Stimulated activated CD4-positive, alpha-beta T cell treated with anti-CD3 and anti-CD28 coated beads, Interleukin-12 subunit alpha, Interleukin-12 subunit beta, amount 100 ng/mL, for 48 hours (primary cell): ENCODE measurements at places on chromosomes 3 and 15.

GRCh38 chr3:142604940-142605339 lies 8.7 kb downstream of the PLS1 start:
- DNase-seq, result no peak

GRCh38 chr3:164486150-164486549 lies 592.1 kb downstream of the SI start:
- no peak for DNase-seq

DNA sequence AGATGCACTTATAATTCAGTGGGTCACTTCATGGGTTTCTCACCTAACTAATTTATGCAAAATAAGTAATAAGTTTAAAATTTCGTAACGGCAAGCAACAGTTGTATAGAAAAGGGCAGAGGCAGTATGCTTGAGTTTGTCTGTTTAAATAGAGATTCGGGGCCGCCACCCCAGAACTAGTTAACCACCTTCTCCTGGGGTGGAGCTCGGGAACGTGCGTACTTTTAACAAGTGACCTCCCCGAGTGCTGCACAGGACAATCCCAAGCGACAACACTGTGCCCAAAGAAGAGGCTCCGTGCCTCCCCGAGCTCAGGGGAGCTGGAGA lies 439 bp downstream of the SSR3 start:
- no peak for DNase-seq

GRCh38 chr15:28262438-28262837 lies 59.5 kb downstream of the HERC2 start:
- no peak for DNase-seq

DNA sequence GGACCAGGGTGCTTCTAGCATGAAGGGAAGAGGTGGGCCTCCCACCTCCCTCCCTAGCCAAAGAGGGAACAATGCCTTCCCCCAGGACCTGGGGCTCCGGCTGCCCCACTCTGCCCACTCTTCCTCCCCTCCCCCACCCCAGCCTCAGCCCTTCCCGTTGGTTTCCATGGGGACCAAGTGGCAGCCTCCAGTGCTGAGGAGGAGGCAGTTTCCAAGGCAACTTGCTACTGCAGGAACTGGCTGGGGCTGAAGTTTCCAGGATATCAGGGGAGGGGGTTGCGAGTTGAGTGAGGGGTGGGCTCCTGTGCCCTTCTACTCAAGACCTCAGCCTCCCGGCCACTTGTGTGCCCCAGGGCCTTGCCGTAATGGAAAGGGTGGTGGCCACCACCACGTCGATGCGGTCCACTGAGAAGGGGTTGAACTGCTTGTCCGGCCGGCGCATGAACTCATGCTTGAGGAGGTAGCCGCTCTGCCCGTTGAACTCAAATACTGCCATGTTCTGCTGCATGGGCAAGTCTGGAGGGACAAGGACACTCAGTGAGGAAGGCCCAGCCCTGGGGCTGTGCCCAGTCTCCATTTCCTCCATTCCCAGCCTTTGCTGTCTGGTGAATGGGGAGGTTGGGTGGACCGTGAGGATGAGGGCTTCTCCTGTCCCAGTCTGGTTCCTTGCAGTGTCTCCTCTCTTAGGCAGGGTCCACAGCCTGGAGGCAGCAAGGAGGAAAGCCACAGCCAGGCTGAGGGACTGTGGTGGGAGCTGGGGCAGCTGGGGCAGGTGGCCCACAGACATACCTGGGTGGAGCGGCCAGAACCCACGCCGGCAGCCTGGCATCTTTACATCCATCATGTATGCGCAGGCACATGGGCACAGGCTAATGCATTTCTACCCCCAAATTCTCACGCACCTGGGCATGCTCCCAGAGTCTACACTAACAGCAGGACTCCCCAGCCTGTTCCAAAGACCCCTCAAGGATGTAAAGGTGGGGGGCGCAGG lies 11.3 kb upstream of the ANKRD63 start:
- no peak for DNase-seq

- no peak for DNase-seq
Measured at GRCh38 chr15:97425596-97425995, 534.9 kb upstream of the ARRDC4 start.

DNA sequence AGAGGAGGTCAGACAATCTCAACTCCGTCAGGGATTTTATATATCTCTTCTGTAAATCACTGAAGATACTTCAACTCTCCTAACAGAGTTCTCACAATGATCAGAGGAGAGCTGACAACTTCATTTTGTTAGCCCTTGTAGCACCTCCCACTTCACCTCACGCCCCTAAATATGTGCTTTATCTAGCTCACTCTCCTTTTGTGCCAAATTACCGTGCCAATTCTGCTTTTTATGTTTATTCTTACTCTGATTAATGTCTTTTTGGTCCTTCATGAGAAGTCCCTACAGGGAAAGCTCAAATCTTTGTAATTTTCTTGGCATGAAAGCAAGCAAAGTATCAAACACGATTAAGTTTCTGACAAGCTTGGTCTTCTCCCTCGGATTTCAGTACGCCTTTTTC lies 636.1 kb upstream of the NAALADL2 start:
- no peak for DNase-seq

- DNase-seq, result no peak
Measured at GRCh38 chr3:122077293-122078234, 22.4 kb downstream of the CD86 start.

DNA sequence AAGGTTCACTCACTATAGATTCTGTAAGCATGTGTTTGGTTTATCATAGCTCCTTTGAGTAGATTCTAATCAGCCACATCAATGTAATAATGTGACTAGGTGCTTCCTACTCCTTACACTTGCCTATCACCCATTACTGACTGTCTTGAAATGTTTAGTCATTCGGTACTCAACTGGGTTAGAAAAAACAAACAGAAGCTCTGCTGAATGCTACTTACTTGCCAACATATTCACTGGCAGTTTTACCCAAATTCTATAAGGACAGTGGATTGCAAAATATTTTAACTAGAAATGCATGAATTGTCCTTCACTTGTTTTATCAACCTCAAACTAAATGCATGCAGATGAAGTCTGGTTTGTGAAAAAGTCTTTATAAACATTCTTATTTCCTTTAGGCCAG lies 352.1 kb upstream of the ALCAM start:
- DNase-seq, result no peak

GRCh38 chr3:101709126-101709525 lies 15.3 kb upstream of the CEP97 start:
- no peak for DNase-seq

- no peak for DNase-seq
Measured at GRCh38 chr3:126284258-126284904, 72.8 kb downstream of the KLF15 start.
